ENCODE measurements at places on chromosomes 12 and 14.

- DNase-seq = no peak
Observed at GRCh38 chr12:26848156-26848825, 15.3 kb upstream of the ITPR2 start.

- DNase-seq = no peak
Observed at GRCh38 chr12:115606040-115606439, 671.5 kb downstream of the MED13L start.

DNA sequence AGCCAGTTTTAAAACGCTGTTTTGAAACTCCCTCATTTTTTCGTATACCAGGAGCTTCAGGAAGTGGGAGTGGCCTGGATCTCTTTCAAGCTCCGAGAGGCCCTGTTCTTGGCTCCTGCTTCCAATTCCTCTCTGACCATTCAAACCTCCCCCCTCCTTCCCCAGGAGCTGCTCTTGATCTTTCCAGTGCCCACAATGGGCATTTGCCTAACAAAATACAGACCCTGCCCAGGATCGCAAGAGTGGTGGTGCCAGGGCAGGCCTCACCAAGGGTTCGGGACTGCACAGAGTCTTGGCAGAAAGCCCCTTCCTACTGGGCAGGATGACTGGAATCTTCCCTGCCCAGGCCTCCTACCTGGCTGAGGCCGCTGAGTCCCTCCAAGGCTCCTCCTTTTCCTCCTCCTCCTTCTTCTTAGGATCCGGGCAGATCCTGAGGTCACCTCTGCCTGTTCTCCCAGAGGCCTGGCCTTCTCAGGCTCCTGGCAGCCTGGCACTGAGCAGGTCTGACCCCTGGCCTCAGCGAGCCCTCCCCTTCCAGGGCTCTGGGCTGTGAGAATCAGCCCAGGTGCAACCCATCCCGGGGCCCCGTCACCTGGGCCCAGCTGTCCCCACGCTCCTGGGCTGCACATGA, 46.9 kb upstream of the NOS1 start:
- no peak for DNase-seq

DNA sequence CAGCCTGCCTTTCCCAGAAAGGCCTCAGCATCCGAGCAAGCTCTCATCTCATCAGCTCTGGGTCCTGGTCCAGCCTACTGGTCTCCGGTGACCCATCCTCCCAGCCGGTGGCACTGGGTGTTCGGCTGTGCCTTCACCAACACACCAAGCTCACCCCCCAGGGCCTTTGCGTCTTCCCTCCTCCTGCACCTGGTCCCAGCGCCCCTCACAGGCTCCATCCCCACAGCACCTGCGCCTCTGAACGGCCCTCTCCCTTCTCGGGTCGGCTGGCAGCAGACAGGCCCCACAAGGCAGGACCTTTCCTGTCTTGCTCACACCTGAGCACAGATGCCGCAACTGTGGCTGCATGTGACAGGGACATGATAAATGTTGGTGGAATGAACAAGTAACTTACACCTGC, 13.1 kb downstream of the P2RX2 start:
- no peak for DNase-seq

DNA sequence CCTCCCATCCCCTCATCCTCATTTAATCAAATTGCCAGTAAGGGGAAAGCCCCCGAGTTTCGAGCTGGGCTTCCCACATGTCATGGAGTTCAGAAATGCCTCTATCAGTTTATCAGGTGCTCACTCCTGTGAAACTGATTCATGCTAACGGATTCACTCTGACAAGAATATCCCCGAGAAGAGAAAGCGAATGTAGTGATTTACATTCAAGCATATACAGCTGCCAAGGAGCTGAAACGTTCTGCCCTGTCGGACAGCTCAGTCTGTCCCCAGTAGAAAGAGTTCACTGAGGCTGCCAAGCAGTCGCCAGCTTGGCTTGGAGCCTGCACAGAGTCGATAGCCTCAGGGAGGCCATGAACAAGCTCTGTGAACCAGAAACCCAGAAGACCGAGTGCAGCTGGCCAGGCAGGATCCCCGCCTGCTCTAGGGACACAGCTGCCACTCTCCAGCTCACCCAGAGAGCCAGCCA, 88.4 kb downstream of the TMCC3 start:
- DNase-seq = no peak

DNA sequence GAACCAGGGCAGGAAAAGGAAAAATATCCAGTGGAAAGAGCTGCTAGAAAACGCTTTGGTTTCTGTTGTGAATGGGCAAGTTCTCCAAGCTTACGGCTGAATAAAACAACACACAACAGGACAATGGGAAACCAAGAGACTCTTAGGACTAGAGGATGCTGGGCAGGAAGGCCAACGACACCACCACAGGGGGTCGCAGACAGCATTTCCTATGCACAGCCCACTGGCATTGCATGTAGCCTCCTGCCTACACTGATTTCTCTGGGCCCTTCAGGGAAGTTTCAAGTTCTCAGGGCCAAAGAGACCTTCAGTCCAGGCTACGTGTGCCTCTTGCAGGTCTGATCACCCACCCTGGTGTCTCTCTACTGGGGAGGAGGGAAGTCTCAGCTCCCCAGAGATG, 108.0 kb downstream of the RIMBP2 start:
- no peak for DNase-seq

DNA sequence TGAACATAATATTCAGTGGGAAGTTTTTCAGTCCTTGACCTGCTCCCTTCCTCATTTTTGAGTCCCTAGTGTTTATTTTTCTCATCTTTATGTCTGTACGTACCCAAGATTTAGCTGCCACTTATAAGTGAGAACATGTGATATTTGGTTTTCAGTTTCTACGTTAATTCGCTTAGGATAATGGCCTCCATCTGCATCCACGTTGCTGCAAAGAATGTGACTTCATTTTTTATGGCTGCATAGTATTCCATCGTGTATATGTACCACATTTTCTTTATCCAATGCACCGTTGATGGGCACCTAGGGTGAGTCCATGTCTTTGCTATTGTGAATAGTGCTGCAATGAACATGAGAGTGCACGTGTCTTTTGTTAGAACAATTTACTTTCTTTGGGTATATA, 30.3 kb downstream of the MIA2 start:
- no peak for DNase-seq

- no peak for DNase-seq
Observed at GRCh38 chr14:89669193-89669592, 252.2 kb upstream of the FOXN3 start.

GRCh38 chr14:70707138-70708038, 65.7 kb downstream of the TTC9 start:
- peak; percentile 32 for DNase-seq

GRCh38 chr12:119668324-119668841, 450 bp downstream of the PRKAB1 start:
- DNase-seq = peak; percentile 18

GRCh38 chr14:89365061-89365801, 51.8 kb downstream of the FOXN3 start:
- DNase-seq = peak; percentile 74

GRCh38 chr14:21309956-21310355, 30.1 kb downstream of the RPGRIP1 start:
- DNase-seq = no peak

DNA sequence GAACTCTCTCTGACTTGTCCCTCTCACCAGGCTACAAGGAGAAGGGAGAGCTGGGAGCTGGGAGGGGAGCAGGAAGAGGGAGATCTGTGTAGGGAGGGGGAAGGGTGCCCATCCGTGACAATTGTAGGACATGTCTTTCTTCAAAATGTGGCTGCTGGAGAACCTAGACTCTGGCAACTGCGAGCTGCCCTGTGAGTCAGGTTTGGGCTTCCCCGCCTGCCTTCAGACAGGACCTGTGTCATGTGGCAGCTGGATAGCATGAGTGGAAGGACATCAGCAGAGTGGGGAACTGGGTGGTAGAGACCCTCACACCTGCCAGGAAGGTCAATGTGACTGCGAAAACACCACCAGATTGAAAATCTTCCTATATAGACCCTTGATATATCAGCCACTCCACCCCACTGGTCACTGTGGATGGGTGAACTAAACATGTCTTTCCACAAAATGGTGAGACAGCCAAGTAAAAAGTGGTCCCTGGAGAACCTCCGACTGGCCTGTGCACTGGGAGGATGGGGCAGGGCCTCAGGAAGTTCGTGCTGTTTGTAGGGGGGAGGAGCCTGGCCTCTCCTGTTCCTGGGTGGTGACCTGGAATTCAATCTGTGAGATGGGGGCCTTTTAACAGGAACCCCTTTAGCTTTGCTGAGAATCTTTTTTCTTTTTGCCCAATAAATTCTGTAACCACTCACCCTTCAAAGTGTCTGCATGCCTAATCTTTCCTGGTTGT, 62.2 kb upstream of the CAPRIN2 start:
- no peak for DNase-seq

DNA sequence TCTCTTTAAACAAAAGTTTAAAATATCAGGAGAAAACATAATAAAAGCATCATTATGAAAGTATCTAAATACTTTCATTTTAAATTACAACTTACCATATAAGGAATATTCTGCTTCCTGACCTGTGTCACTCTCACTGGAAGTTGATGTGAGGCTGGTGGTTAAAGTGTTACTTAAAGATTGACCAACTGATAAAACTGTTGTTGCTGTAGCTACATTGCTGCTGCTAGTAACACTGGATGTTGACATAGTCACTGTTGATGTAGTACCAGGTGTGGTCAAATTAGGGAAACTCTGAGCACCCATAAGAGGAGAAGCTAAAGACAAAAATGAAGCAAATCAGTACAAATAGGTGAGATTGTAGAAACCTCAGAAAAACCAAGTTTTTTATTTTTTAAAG, 79.9 kb downstream of the HECTD1 start:
- DNase-seq = no peak

- DNase-seq = no peak
Observed at GRCh38 chr12:57637364-57637763, 4.4 kb upstream of the B4GALNT1 start.

DNA sequence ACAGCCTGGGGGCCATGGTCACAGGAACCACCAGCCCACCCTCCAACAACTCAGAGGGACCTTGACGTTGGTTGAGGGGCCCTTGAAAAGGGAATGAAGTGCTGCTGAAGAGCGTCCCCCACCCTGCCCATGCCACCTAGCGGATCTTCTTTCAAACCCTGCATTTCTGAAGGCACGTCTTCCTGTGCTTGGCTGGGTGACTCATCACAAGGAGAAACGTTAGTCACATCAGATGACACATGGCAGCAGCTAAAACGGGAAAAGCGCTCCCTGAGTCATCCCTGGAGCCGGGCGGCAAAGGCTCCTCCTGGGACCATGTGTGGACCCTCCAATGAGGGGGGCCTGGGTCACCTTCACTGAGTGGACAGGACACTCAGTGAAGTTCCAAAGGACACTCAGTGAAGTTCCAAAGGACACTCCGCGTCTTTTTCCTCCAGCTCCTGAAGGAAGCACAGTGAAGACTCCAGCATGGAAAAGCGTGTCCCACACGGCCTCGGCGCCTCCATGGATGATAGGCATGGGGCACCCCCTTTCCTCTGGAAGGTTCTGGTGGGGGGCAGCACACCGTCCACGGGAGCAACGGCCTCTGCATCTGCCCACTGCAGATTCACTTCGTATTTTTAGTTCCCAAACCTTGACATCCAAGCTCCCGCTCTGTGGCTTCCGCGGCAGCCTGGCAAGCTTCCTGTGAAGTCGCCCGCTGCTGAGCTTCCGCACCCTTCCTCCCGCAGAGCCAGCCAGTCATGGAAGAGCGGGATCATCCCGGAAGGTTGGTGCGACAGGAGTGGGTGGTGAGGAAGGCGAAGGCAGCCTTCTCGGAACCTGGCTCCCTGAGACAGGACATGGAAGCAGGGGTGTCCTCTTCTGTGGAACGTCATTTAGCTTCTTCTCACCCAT, 383.4 kb downstream of the VRK1 start:
- DNase-seq = no peak

DNA sequence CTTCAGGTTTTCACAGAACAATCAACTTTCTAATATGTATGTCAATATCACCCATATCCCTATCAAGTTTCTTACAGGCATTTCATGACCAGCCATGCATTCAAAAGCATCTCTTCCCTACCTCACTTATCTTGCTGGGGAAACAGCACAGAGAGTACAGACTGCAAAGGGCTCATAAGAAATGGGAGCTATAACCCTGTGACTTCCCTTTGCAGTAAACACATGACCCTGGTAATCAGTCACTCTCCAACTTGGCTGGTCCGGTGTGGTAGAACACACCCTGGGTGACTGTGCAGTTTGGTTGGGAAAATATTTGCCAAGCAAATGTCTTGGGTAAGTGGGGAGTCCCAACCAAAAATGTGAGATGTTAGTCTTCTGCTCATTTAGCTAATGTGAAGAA, 49.4 kb upstream of the TMCC3 start:
- DNase-seq = no peak

DNA sequence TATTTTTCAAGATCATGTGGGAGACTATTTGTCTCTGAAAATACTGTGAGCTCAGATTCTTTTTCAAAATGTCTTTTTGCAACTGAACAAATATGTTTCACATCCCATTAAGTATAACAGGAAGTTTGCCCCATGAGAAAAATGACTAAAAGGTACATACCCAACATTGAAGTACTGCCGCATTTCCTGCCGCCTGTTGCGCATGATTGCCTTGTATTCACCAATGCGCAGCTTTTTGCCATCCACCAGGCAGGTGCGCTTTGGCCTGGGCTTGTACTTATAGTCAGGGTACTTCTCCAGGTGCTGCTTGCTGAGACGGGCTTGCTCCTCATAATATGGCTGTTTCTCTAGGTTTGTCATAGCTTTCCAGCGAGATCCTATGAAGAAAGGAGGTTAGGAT, 413.2 kb downstream of the SOX5 start:
- DNase-seq = no peak

DNA sequence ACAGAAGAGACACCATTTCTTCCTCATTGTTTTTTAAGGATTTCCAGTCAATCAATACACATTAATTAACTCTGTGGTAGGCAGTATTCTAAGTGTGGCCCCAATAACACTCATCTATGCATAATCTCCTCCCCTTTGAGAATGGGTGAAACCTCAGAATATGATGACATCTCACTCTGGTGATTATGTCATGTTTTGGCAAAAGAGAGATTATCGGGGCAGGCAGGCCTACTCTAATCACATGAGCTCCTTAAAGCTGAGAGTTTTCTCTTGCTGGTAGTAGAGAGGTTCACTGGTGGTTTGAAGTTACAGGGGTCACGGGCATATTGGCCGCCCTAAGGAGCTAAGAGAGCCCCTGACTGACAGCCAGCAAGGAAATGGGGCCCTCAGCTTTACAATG, 7.1 kb upstream of the LGMN start:
- DNase-seq = no peak

GRCh38 chr12:32516230-32516629, 116.9 kb downstream of the FGD4 start:
- no peak for DNase-seq

- peak; percentile 32 for DNase-seq
Observed at GRCh38 chr14:63759456-63759855, 31.6 kb upstream of the SGPP1 start.

- no peak for DNase-seq
Observed at GRCh38 chr12:105805730-105806399, 332.9 kb downstream of the NUAK1 start.

- DNase-seq = no peak
Observed at GRCh38 chr14:61322011-61322798, 826 bp downstream of the PRKCH start.

All from hepatic stellate cell (primary cell).